Natural killer cell (primary cell): ENCODE measurements at places on chromosomes 1 and 21. TPM values are rescaled to one million over a fixed set of nuclear protein-coding genes. Genes with fewer than 3 reads are reported as not detected.

- no peaks in the 10 kb centered on the region for H3K4me1 ChIP-seq
- no peak overlapping the region for H3K4me3 ChIP-seq
- no peak for DNase-seq
- no peaks in the 10 kb centered on the region for H3K27me3 ChIP-seq
These were observed 36.2 kb downstream of the CAMK2N1 start for GRCh38 chr1:20449735-20450311.

The PLEKHG5 gene
- 1.1 TPM for total RNA-seq

The VWA5B1 gene
- total RNA-seq, result not detected

The FCRL5 gene
- total RNA-seq, result 0.23 TPM

The SPRR2E gene
- total RNA-seq, result not detected

The SPRR2F gene
- not detected for total RNA-seq

GRCh38 chr1:184810735-184811343 lies 56.2 kb upstream of the EDEM3 start:
- peaks cover 5% of the 10 kb centered on the region for H3K4me1 ChIP-seq
- no peak for DNase-seq
- no peak overlapping the region for H3K4me3 ChIP-seq
- peaks cover 7% of the 10 kb centered on the region for H3K36me3 ChIP-seq

The IL12RB2 gene
- total RNA-seq, result 18.2 TPM

- H3K27ac ChIP-seq, result no peak overlapping the region
- no peak overlapping the region for H3K4me3 ChIP-seq
- H3K4me1 ChIP-seq, result no peaks in the 10 kb centered on the region
- no peaks in the 10 kb centered on the region for H3K36me3 ChIP-seq
- H3K27me3 ChIP-seq, result no peaks in the 10 kb centered on the region
These were observed 181.4 kb upstream of the KIAA0040 start for GRCh38 chr1:175373786-175374623.

- no peak overlapping the region for H3K27ac ChIP-seq
- no peaks in the 10 kb centered on the region for H3K4me1 ChIP-seq
- no peaks in the 10 kb centered on the region for H3K27me3 ChIP-seq
- no peak overlapping the region for H3K4me3 ChIP-seq
- H3K36me3 ChIP-seq, result no peaks in the 10 kb centered on the region
- DNase-seq, result no peak
These were observed 21.0 kb downstream of the CACNA1S start for GRCh38 chr1:201091256-201091655.

- no peaks in the 10 kb centered on the region for H3K27me3 ChIP-seq
- no peak overlapping the region for H3K4me3 ChIP-seq
- no peak overlapping the region for H3K27ac ChIP-seq
- no peak for DNase-seq
- H3K36me3 ChIP-seq, result no peaks in the 10 kb centered on the region
- H3K4me1 ChIP-seq, result peaks cover 26% of the 10 kb centered on the region
These were observed 605 bp downstream of the TNFRSF9 start for GRCh38 chr1:7940034-7940433.

The MATN1 gene
- total RNA-seq, result 0.93 TPM

The PTGS2 gene
- 6.9 TPM for total RNA-seq

DNA sequence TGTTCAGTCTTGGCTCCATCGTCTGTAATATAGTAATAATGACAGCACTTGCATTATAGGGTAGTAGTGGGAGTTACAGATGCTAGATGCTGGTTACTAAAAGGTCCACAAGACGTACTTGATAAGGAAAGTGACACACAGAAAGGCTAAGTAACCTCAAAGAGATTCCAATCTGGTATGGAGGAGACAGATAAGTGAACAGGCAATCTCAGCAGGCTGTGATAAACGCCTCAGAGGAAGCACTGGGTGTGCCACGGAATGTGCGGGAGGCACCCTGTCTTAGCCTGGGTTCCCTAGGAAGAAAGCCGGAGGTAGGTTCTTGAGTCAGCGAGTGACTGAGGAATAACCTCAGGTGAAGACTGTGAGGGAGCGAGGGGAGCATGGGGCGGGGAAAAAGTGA lies 4.6 kb upstream of the CTPS1 start:
- no peak overlapping the region for H3K4me3 ChIP-seq
- DNase-seq, result no peak
- H3K4me1 ChIP-seq, result peaks cover 8% of the 10 kb centered on the region
- no peaks in the 10 kb centered on the region for H3K36me3 ChIP-seq

- H3K4me1 ChIP-seq, result no peaks in the 10 kb centered on the region
- H3K27me3 ChIP-seq, result no peaks in the 10 kb centered on the region
- DNase-seq, result no peak
- no peaks in the 10 kb centered on the region for H3K36me3 ChIP-seq
- no peak overlapping the region for H3K4me3 ChIP-seq
These were observed 541.6 kb upstream of the CAMK1G start for GRCh38 chr1:209041927-209042326.
